Right ventricle myocardium inferior (tissue), 1 donor: ENCODE measurements at places on chromosomes 11 and 22. TPM values are rescaled to one million over a fixed set of nuclear protein-coding genes. Genes with fewer than 3 reads are reported as not detected.

DNA sequence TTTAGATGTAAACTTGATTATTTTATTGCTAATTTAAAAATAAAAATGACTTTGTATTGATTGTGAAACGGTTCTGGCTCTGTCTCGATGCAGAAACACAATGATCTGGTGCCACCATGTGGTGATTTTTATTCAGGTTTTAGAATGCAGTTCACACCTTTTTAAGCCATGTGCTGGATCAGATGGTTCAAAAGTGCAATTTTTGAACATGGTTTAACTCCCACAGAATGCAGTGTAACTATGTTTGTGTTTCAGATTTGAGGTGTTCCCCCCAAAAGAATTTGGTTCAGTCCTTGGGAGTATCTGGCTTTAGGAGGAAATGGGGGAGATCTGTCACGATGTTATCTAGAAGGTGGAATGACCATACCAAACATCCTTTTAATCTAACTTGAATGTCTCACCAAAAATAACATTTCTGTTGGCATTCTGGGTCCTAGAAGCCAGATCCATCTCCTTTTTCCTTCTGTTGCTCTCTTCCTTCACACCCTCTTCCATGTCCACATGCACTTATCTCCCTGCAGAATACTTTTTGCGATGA, 7.9 kb downstream of the MRPL16 start:
- DNase-seq = no peak

- DNase-seq = no peak
These were observed 53.1 kb downstream of the PDE2A start for GRCh38 chr11:72621008-72621610.

DNA sequence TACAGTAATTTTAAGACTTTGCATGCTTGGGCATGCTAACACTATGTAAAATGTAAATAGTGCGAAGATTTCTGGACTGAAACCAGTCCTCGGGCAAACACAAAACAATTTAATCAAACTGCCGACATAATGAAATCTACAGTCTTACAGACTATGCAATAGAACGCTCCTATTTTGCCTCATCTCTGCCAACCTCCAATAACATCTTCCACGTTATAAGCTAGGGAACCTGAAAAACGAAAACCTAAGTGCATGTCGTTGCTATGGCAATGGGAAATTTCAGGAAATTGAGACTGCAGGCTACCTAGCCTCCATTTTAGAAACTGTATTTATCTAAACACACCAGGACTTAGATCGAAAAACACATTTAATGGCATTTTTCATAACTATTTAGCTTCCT, 1.1 kb downstream of the CSTF3 start:
- no peak for DNase-seq

DNA sequence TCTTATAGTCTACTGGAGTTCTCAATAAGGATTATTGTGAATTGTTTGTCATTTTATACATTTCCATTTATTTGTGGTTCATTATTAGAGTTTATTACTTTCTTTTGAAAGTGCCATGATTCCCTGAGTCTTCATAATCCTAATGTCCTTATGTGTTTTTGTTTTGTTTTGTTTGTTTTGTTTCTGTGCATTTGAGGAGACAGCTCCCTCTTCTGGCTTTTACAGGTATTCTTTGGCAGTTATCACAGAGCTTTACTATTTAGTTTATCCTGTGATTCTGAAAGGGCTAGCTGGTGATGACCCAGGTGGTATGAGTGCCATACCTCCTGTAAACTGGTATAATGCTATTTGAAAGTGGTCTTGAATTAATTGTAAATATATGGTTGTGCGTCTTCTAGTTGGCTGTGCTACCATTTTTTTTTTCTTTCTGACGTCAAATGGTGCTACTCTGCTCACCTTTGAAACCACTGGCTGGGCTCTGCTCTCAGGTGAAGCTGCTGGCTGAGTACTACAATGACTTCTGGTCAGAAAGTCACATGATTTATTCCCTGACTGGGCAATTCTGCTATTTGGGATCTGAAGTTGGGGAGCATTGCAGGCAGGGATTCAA, 751.2 kb downstream of the JRKL start:
- no peak for DNase-seq

- DNase-seq = no peak
These were observed 66.1 kb upstream of the THY1 start for GRCh38 chr11:119489087-119489486.

GRCh38 chr22:27720860-27721259, 80.7 kb downstream of the MN1 start:
- no peak for DNase-seq

DNA sequence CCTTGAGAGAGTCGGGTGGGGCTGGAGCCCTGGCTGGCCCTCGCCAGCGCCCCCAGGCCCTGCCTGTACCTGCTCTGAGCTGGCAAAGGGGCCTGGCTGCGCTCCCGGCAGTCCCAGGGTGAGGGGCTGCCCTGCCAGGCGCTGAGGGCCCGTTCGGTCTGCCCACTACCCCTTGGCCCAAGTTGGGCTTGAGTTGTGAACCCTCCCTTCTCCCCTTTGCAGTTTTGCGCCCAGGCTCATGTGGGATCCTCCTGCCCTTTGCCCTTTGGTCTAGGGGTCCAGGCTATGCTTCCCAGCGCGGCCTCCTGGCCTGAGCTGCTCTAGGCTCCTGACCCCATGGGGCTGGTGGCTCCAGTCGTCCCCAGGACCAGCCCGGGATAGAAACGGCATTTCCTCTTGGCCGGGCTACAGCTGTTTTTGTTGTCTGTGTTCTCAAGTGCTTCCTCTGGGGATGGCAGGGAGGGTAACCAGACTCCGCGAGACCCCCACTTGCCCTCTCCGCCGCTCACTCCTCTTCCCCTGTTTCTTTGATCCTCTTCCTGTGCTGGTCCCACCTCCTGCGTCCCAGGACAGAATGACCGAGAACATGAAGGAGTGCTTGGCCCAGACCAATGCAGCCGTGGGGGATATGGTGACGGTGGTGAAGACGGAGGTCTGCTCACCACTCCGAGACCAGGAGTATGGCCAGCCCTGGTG, 34.9 kb downstream of the PRDM11 start:
- no peak for DNase-seq

GRCh38 chr22:19524170-19525115, at the start of gene CLDN5:
Gene CLDN5, minus strand, starts transcription at chr22:19524410. Its CDS starts 155 bp downstream, at chr22:19524255.
- DNase-seq = no peak

GRCh38 chr11:22165759-22166513, 26.9 kb upstream of the ANO5 start:
- no peak for DNase-seq

DNA sequence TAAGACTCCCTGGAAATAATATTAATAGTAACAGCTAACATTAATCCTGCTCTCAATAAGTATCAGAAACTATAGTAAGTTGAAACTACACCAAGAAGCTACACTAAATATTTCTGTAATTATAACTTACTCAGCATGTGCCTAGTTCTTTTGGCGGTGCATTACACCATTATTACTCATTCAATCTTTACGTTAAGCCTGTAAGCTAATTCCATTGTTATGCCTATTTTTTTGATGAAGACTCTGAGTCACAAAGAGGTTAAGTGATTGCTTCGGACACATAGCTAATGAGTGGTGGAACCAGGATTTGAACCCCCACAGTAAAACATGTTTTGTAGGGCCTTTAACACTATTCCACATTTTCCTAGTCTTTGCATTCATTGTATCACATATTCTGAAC, 111.6 kb downstream of the RASSF10 start:
- no peak for DNase-seq

DNA sequence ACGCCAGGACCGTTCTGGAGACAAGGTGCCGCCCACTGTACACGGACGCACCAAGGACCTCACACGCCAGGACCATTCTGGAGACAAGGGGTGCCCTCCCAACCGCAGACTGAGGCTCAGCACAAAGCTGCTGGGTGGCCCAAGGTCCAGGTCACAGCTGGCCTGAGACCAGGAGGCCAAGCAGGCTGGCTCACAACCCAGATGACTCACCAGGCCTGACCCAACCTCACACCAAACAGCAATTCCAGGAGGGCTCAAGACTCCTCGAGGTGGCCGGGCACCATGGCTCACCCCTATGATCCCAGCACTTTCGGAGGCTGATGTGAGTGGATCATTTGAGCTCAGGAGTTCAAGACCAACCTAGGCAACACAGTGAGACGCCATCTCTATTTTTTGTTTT, 14.8 kb downstream of the BRD1 start:
- no peak for DNase-seq

GRCh38 chr11:27524155-27524554, 17.6 kb upstream of the LIN7C start:
- no peak for DNase-seq

- no peak for DNase-seq
These were observed 31.3 kb downstream of the ARFGAP3 start for GRCh38 chr22:42825796-42826195.

DNA sequence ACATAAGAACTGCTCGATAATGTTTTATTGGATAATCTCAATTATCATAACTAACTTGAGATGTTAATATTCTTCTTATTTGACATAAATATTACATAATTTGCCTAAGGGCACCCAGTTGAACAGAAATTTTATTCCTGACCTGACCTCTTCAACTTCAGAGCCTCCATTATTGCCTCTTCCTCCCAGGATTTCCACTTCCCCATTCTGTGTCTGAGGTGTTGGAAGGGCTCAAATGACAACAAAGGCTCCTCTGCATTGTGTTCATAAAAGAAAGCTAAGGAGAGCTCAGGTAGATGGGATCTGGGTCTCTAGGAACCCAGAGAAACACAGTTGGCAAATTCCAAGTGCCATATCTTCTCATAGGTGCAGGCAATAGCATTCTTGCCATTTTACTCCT, 61.2 kb upstream of the ARHGAP20 start:
- no peak for DNase-seq

GRCh38 chr11:133732109-133732674, 113.1 kb downstream of the SPATA19 start:
- DNase-seq = no peak

DNA sequence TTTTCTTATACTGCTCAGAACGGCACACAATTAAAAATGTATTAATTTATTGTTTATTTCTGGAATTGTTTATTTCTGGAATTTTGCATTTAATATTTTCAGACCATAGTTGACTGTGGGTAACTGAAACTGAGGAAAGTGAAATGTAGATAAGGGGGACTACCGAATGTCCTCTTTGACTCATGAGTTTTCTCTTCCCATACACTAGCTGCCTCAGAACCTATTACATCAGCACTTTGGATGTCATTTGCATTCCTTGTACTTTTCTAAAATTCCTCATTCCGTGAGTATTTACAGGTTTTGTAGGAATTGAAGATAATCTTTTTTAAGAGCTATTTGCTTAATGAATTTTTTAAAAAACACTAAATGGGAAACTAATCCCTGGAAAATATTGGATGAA, 29.8 kb downstream of the ZC3H12C start:
- DNase-seq = no peak

DNA sequence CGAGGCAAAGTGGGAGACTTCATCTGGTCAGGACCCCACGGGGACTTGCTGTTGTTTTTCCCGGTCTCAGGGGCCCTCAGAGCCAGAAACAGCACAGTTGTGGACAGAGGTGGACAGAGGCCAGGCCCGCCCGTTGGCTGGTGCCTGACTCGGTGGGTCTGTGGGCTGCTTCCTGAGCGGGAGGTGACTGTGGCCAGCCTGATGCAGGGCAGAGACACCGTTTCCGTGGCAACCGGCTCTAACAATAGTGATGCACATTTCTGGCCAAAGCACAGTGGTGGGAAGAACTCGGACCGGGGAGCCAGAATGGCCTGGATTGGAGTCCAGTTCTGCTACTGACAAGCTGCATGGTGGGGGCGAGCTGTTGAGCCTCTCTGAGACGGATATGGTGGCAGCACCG, 58.7 kb upstream of the ATXN10 start:
- DNase-seq = no peak

- DNase-seq = no peak
These were observed 183.0 kb downstream of the CEP164 start for GRCh38 chr11:117510646-117511045.

SCN2B gene
- 18.3 TPM for total RNA-seq

GUCY1A2 gene
- 12.4 TPM for total RNA-seq

CHST1 gene
- total RNA-seq = 3.2 TPM

PANX3 gene
- total RNA-seq = not detected

BEST1 gene
- total RNA-seq = 1.9 TPM

ABCG4 gene
- 1.3 TPM for total RNA-seq

CACNA1I gene
- total RNA-seq = not detected

IL18 gene
- total RNA-seq = 1.8 TPM

BIK gene
- 0.43 TPM for total RNA-seq

TSGA10IP gene
- not detected for total RNA-seq

SHISAL1 gene
- 1.5 TPM for total RNA-seq
